ENCODE measurements at places on chromosomes 11 and 22.

DNA sequence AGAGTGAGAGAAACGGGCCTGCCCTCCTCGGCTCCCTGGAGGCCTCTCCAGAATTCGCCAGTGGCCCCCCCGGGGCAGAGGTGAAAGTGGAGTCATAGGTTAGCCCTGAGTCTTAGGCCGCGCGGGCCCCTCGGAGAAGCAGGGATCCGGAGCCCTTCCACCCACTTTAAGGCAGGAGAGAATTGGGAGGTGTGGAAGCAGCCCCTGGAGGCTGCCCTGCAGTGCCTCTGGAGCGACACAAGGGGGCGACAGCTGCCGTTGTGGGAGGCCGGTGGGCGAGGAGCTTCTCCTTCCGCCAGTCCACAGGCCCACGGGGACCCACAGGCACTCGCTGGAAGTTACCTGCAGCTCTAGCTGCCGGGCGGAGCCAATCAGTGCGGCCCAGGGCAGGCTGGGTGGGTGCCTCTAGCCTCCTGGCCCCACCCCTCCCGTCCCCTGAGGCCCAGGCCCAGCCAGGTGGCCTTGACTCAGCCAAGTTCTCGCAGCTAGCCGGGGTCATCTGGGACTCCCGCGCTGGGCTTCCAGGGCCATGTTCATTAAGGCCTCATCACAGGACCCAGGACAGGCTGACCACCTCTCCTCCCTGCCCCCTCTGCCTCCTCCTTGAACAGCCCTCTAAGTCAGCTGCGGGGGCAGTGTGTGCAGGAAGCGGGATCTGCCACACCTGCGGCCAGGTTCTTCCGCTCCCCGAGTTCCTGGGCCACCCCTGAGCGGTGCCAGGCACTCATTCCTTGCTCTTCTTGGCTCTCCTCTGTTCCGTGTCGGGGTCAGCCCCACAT is 5.0 kb downstream of the DGKZ start:
- peak; percentile 80 for DNase-seq

- peak; percentile 33 for DNase-seq
These were observed 604 bp upstream of the POLR3H start for GRCh38 chr22:41544671-41545476.

GRCh38 chr22:43412808-43413795 is 1.3 kb downstream of the MPPED1 start:
- DNase-seq = no peak

DNA sequence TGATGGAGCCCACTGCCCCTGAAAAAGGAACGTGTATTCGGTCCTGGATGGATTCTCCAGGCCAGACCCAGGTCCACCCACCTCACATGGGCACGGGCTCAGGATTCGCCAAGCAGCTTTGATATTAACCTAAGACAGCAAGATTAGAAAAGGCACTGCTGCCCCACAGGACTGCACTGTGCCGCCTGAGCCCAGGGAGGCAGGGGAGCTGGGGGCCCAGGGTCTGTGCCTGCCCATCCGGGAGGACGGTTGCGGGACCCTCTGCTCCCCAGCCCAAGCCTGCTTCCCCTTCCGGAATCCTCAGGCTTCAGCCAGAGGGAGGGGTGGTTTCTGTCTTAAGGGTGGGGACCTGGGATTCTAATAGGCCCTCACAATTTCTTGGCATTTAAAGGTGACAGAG is 13.5 kb upstream of the VSIG10L2 start:
- no peak for DNase-seq

DNA sequence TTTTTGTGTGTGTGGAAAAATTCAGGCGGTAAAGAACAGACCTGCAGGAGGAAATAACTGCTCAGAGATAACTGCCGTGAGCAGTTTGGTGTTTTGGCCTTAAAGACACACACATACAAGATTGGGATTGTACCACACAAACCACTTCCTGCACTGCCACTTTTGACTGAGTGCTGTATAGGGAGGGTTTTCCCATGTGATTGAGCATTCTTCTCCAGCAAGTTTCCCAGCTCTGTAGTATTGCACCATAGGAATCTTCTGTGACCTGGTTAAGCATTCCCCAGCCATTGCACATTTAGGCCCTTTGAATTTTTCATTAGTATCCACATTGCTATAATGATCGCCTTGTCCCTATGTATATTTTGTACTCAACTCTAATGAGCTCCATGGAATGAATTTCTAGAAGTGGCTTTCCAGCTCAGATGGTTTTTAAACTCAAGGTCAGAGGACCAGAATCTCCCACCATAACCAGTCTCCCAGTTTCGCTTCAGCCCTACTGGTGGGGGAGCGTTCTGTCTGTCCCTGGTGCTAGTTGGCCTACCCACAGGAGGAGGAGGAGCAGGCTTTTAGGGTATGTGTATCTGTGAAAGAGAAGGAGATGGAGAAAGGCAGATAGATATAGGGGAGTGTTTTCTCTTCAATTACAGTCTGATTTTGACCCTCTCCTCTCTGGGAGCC is 9.3 kb downstream of the CD82 start:
- DNase-seq = peak; percentile 91

DNA sequence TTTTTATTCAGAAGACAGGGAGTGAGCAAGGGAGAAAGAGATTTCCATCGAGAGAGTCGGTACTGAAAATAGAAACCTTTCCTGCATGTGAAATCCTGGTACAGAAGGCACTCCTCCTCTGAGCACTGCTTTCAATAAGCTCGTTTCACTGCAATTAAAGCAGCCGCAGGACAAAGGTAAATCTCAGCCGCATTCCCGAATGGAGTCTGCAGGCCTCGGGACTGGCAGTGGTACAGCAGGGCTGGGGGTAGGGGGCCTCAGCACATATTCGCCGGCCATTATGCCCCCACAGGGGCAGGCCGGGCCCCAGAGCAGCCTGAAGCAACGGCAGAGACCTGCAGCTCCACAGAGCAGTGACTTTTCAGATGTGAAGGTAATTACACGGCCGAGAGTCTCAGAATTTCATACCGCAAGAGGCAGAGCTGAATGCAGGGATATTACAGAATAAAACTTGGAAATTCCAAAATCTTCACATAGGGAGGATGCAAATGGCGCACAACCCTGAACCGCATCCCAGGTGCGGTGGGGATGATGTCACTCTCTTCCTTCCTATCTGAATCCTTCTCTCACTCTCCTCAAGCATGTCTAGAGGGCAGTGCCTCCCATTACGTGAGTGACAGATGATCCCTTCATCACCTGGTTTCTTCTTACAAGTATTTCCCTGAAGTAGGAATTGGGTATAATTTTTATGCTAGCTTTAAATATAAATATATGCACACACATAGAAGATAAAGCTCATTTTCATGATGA is 622.1 kb downstream of the OPCML start:
- DNase-seq = no peak

DNA sequence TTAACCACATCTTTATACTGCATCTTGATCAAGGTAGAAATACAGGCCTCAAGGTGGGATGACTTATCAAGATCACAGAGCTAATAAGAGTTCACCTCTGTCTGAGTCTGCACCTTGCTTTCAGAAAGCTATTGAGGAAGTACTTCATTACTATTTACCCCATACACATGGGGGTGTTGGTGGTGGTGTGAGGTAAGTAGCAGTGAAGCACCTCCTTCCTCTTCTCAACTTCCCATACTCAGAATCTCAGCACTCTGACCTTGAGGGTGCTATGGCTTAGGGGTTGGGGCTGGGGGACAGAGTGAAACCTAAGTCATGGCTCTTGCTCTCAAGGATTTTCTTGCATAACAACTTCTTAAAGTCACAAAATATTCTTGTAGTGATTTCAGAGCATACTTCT is 56.9 kb downstream of the ME3 start:
- DNase-seq = no peak

GRCh38 chr11:32081129-32081641 is 9.7 kb upstream of the RCN1 start:
- DNase-seq = no peak

- peak; percentile 4 for DNase-seq
These were observed 883.9 kb downstream of the BRD1 start for GRCh38 chr22:48943567-48944432.

DNA sequence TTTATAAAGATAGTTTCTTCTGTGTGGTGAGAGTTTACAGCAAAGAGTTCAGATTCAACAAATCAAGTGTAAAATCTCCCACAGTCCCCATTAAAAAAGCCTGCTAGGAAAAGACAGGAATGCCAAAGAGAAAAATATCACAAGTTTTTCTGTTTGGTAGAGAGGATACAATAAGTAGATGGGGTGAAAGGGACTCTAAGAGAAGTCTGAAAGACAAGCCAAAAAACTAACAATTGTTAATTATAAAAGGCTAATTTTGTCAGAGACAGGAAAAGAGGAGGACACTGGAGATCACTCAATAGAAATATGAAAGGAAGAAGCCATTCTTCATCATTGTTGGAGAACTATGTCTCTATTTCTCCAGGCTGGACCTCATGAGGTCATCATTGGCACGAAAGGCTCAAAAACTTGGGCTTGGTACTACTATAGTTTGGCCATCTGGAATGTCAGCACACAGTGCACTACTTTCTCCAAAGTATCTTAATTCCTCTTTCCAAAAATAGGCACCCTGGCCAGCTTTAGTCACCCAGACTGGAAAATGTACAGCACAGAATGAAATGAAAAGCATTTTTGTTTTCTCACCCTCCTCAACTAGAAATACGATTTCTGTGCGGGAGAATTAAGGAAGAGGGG is 531 bp upstream of the SOX6 start:
- no peak for DNase-seq

GRCh38 chr11:127800989-127801688 is 786.2 kb downstream of the ETS1 start:
- DNase-seq = no peak

DNA sequence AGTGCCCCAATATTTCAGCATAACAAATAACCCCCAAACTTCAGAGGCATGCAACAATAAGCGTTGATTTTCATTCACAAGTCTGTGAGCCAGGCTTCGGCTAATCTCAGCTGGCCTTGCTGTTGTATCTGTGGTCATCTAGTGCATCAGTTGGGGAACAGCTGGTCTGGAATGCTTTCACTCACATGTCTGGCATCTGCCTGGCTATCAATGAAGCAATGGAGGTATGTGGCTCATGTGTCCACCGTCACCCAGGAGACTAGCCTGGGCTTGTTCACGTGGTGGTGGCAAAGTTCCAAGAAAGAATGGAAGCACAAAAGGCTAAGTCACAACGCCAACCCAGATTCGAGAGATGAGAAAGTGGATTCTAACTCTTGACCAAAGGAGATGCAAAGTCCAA is 304.8 kb upstream of the ISX start:
- DNase-seq = no peak

GRCh38 chr11:76269661-76270261 is 63.5 kb upstream of the WNT11 start:
- DNase-seq = no peak

DNA sequence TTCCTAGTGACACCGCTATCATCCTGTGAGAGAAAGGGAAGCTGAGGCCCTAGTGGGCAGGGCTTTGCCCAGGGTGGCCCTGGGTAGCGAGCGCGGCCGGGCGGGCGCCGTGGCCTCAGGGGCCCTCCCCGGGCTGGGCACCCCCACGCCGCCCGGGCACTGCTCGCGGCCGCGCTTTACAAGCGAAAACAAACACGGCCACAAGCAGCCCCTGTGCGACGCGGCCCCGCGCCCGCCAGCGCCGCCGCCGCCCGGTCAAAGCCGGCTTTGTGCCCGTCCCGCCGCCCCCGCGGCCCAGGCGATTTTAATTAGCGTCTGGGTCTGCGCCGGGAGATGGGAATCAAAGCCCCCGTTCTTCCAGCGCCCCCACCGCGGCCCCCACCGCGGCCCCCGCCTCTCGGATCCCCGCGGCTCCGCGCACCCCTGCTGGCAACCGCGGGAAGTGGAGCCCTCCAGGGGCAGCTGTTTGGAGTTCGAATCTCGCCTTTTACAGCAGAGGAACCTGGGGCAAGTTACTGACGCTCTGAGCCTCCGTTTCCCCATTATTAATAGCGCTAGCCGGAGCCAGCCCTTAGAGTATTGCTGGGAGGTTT is 47.9 kb downstream of the CHRDL2 start:
- peak; percentile 22 for DNase-seq

- DNase-seq = peak; percentile 36
These were observed 8.5 kb downstream of the TNNT3 start for GRCh38 chr11:1927848-1928469.

GRCh38 chr11:66221012-66221411 is 47.4 kb upstream of the RAB1B start:
- no peak for DNase-seq

- DNase-seq = no peak
These were observed 49.1 kb downstream of the CERK start for GRCh38 chr22:46688949-46689348.

- DNase-seq = no peak
These were observed 1.7 kb upstream of the SLC29A2 start for GRCh38 chr11:66373265-66373664.

- DNase-seq = no peak
These were observed 8.5 kb downstream of the PIM3 start for GRCh38 chr22:49968831-49969661.

- DNase-seq = no peak
These were observed 66.7 kb downstream of the CEP164 start for GRCh38 chr11:117394221-117394925.

DNA sequence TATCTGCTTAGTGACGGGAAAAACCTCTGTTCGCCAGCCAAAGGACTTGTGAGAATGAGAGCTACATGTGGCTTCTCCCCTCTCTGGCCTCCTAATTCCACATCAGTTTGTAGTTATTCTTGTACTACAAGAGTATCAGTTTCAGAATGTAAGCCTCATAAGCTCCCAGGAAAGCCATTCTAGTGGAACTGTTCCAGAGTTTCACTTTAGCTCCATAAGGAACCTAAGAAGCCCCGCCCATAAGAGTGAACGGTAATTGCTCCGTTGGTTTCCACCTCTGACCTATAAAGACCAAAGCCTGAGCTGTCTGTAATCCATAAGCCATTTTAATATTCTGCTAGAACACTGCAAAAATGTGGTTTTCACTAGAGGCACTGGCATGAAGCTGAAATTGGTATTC is 53.0 kb downstream of the SIK3 start:
- no peak for DNase-seq

DNA sequence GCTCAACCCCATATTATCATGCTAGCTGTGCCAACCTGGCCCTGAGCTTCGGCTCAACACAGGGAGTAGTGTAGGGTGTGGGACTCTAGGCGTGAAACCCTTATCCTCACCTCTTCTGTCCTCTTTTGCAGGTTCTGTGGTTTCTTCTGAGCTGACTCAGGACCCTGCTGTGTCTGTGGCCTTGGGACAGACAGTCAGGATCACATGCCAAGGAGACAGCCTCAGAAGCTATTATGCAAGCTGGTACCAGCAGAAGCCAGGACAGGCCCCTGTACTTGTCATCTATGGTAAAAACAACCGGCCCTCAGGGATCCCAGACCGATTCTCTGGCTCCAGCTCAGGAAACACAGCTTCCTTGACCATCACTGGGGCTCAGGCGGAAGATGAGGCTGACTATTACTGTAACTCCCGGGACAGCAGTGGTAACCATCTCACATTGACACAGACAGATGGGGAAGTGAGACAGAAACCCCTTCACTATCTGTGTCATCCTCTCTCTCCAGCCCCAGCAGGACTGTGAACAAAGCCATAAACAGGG is 76.4 kb downstream of the GGTLC2 start:
- DNase-seq = peak; percentile 17

- no peak for DNase-seq
These were observed 38.3 kb upstream of the HMGXB4 start for GRCh38 chr22:35219012-35219411.
